ENCODE measurements at places on chromosomes 13 and 19. TPM values are rescaled to one million over a fixed set of nuclear protein-coding genes. Genes with fewer than 3 reads are reported as not detected.

Gene ITGBL1
- 16.7 TPM for total RNA-seq

Gene ATP4A
- not detected for total RNA-seq

Gene ZNF550
- total RNA-seq = 6.8 TPM

Gene TMEM150B
- total RNA-seq = not detected

Gene PRODH2
- not detected for total RNA-seq

Gene ZNF506
- total RNA-seq = 20.7 TPM

Gene ZNF587
- 24.7 TPM for total RNA-seq

Gene CLN5
- total RNA-seq = 24.0 TPM

Gene CEACAM8
- not detected for total RNA-seq

Gene CD33
- total RNA-seq = not detected

Gene ZBTB7A
- total RNA-seq = 40.8 TPM

Gene LAIR1
- total RNA-seq = not detected

Gene FSD1
- 0.50 TPM for total RNA-seq

Gene ZNF730
- total RNA-seq = 1.6 TPM

Gene PSG2
- not detected for total RNA-seq

Gene USPL1
- 13.5 TPM for total RNA-seq

Gene TICAM1
- total RNA-seq = 4.0 TPM

Gene ZNF66
- total RNA-seq = 5.3 TPM

Gene URAD
- total RNA-seq = not detected
